HFF-Myc (cell line): ENCODE measurements at places on chromosomes 7 and 10.

GRCh38 chr7:23287612-23288011 is 11.5 kb upstream of the MALSU1 start:
- no peak for DNase-seq

DNA sequence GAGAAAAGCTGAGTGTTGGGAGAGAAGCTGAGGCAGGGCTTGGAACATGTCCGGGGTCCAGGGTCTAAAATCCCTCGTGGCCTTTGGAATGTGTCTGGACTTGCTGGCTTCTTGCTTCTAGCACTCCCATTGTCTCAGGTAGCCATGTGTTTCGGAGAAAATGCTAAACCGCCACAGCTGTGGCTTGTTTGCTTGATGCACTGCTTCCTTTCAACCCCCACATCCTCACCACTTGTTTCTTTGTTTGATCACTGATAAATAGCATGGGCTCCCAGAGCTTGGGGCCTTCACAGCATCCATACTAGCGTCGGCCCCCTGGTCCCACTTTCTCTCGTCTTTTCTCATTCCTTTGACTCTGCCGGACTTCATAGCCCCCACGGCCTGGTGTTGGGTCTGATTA is 102.7 kb downstream of the ANKRD26 start:
- no peak for DNase-seq

DNA sequence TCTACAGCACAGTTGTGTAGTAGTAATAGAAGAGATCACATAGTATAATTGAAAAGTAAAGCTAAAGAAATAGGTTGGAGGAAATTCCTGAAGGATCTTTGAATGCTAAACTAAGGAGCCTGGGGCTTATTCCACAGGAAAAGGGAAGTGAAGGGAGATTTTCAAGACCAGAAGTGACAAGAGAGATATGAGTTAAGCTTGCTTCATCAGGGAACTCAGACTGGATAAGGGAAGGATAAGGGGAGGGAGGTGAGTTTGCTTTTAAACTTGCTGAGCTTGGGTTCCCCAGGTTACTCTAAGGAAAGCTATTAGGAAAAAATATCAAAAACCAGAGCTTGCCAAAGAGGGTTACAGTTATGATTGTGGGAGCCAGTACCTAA is 182.4 kb downstream of the RAPGEF5 start:
- no peak for DNase-seq

GRCh38 chr10:51867956-51868355 is 168.6 kb upstream of the CSTF2T start:
- peak; percentile 66 for DNase-seq

- no peak for DNase-seq
Measured at GRCh38 chr7:26860361-26860760, 4.0 kb downstream of the SKAP2 start.

DNA sequence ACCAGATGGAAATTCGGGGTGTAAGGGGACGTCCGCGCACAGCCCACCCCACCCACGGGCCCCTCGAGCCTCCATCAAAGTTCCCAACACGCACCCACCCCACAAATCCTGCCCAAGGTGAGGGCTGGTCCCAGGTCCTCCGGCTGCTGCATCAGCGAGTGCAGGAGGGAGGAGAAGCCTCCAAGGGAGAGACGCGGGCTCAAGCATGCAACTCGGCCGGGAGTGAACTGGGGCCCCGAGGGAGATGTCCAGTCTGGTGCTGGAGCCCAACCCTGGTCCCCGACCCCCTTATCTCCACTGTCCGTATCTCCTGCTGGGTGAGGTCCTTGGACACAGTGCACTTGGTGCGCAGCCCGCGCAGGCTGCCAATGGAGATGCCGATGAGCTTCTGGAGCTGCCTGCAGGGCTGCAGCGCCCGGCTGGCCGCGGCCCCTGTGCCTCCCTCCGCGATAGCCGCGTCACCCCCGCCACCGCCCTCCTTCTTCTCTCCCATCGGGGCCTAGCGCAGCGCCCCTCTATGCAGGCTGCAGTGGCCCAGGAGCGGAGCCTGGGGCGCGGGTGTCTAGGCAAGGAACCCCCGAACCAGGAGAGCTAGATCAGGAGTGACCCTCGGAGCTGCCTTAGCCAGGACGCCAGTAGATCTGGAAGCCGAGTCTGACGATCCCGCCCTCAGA is 489.2 kb downstream of the ZNF33B start:
- no peak for DNase-seq
